ENCODE measurements at places on chromosomes 2 and 18. TPM values are rescaled to one million over a fixed set of nuclear protein-coding genes. Genes with fewer than 3 reads are reported as not detected.

GRCh38 chr2:206572725-206573124 lies 69.6 kb upstream of the FAM237A start:
- H3K27me3 ChIP-seq = no peaks in the 10 kb centered on the region
- H3K4me1 ChIP-seq = no peaks in the 10 kb centered on the region
- no peaks in the 10 kb centered on the region for H3K36me3 ChIP-seq
- no peak overlapping the region for H3K4me3 ChIP-seq
- no peak for DNase-seq

- H3K4me3 ChIP-seq = no peak overlapping the region
- H3K27me3 ChIP-seq = no peaks in the 10 kb centered on the region
- no peak for DNase-seq
- H3K4me1 ChIP-seq = no peaks in the 10 kb centered on the region
- H3K36me3 ChIP-seq = no peaks in the 10 kb centered on the region
Measured at GRCh38 chr2:1837022-1837421, 92.7 kb upstream of the PXDN start.

DNA sequence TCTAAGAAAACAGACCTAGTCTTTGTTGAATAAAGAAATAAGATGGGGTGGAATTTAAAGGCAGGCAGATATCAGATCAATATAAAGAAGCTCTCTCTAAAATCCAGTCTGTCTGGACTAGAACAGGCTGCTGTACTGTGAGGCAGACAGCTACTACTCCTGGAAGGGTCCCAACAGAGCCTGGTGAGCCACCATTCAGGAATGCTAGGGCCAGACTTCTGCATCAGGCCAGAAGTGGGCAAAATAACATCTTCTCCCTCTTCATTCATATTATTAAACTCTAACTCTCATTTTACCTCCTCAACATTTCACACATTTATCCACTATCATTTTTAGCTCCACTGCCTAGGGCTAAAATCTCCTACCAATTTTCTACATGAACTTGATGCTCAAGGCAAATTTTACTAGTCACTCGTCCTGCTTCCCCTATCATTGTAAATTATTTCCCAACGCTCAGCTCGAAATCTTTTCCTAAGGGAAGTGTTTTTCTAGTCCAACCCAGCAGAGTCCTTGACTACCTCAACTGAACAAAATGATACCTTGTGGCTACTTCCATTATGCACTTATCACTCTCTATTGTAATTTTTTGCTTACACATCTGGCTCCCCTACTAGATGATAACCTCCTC lies 45.2 kb upstream of the GLS start:
- peak; percentile 75 for DNase-seq
- H3K4me1 ChIP-seq = no peaks in the 10 kb centered on the region
- H3K27me3 ChIP-seq = no peaks in the 10 kb centered on the region
- H3K27ac ChIP-seq = no peak overlapping the region

GRCh38 chr2:238731961-238732360 lies 115.9 kb upstream of the TWIST2 start:
- no peaks in the 10 kb centered on the region for H3K36me3 ChIP-seq
- no peak overlapping the region for H3K4me3 ChIP-seq
- no peak for DNase-seq
- no peak overlapping the region for H3K27ac ChIP-seq

DNA sequence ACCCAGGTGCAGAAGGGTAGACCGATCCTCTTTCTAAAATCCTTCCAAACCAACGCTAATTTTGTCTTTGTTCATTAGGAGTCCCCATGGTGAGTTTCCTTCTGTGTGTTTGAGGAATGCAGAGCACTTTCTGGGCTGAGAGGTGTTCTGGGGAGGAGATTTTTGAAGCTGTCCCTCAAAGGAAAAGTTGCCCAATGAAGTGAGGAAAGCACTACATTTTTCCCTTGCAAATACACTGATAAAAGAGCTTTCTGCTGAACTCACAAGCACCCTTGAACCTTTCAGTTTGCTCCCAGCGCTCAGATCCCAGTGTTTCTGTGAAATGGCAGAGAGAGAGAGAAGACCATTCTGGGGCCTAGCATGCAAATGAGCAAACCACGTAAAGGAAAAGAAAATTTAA lies 299.6 kb upstream of the FANCL start:
- no peaks in the 10 kb centered on the region for H3K27me3 ChIP-seq
- no peaks in the 10 kb centered on the region for H3K36me3 ChIP-seq
- no peak overlapping the region for H3K4me3 ChIP-seq
- H3K27ac ChIP-seq = no peak overlapping the region
- no peak for DNase-seq
- no peaks in the 10 kb centered on the region for H3K4me1 ChIP-seq

- H3K27me3 ChIP-seq = no peaks in the 10 kb centered on the region
- H3K4me1 ChIP-seq = no peaks in the 10 kb centered on the region
- DNase-seq = no peak
- no peak overlapping the region for H3K4me3 ChIP-seq
- no peaks in the 10 kb centered on the region for H3K36me3 ChIP-seq
- no peak overlapping the region for H3K27ac ChIP-seq
Measured at GRCh38 chr2:147469471-147469870, 375.4 kb upstream of the ACVR2A start.

DNA sequence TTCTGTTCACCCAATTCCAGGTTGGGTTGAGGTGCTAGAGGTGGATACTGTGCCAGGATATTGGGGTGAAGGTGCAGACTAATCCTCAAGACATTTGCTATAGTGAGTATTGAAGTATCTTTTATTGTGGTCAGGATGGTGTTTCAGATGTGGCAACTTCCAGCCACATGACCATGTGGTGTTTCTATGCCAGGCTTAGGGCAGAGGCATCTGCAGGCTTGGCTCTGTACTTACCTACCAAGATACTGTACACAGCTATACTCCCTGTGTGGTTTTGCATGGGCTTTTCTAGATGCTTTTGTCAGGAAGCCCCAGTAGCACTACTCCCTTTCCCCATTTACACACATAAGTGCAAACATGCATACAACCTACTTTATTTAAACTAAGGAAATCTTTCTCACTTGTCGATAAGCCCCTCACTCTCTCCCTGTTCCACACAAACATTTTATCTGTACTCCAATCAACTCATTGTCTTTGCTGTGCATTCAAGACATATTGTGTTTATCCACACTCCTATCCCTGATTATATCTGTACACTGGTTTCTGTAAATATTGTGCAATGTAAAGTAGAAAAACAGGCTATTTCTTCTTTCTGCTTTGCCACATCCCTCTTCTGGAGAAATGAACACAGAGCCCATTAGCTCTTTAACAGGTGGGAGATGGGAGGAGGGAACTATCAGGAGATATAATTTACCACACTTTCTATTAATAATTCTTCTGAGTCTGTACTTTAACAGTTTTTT lies 12.3 kb downstream of the ARL6IP6 start:
- DNase-seq = no peak
- no peaks in the 10 kb centered on the region for H3K27me3 ChIP-seq
- H3K36me3 ChIP-seq = peaks cover 4% of the 10 kb centered on the region
- H3K27ac ChIP-seq = no peak overlapping the region
- no peak overlapping the region for H3K4me3 ChIP-seq

DNA sequence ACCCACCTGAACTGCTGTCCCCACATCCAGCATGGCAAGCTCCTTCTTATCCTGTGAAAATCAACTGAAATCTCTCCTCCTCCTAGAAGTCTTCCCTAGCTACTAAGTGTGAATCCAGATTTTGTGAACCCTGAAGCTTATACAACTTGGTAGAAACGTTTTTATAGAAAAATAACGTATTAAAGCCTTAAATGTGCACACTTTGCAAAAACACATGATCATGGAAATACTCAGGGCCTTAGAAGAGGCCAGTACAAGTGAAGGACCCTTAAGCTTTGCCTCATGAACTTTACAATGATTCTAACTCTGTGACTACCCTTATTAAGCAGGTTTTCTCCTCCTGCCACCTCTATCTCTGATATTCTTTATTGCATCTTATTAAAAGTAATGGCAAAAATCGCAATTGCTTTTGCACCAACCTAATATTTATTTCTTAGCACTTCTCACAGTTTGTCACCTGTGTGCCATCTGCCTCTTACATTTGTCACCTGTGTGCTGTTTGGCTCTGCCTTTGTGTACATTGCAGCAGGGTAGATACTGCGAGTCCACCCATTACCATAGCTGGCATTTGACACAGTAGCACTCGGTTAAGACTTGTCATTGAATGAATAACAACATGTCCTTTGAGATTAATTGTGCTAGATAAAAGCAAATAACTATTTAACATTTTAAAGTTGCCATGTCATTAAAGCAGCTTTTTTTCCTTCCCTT lies 42.2 kb downstream of the FRZB start:
- no peak overlapping the region for H3K4me3 ChIP-seq
- H3K27ac ChIP-seq = no peak overlapping the region
- no peaks in the 10 kb centered on the region for H3K27me3 ChIP-seq

Gene RAMP1
- 324 TPM for total RNA-seq

Gene TTLL4
- total RNA-seq = 16.0 TPM

Gene LYG1
- total RNA-seq = 0.71 TPM

Gene SMC6
- total RNA-seq = 10.7 TPM

Gene CRACDL
- 1.5 TPM for total RNA-seq

Gene COL4A4
- 1.1 TPM for total RNA-seq

Gene RHOB
- 753 TPM for total RNA-seq

Data from sigmoid colon (tissue), 7 donors.